ENCODE measurements at places on chromosomes 12 and 14.

- DNase-seq, result no peak
Measured at GRCh38 chr12:20220339-20220738, 148.0 kb upstream of the PDE3A start.

GRCh38 chr12:49963976-49964815 is 2.5 kb downstream of the AQP5 start:
- no peak for DNase-seq

GRCh38 chr14:22689199-22689598 is 45.0 kb upstream of the OR6J1 start:
- no peak for DNase-seq

DNA sequence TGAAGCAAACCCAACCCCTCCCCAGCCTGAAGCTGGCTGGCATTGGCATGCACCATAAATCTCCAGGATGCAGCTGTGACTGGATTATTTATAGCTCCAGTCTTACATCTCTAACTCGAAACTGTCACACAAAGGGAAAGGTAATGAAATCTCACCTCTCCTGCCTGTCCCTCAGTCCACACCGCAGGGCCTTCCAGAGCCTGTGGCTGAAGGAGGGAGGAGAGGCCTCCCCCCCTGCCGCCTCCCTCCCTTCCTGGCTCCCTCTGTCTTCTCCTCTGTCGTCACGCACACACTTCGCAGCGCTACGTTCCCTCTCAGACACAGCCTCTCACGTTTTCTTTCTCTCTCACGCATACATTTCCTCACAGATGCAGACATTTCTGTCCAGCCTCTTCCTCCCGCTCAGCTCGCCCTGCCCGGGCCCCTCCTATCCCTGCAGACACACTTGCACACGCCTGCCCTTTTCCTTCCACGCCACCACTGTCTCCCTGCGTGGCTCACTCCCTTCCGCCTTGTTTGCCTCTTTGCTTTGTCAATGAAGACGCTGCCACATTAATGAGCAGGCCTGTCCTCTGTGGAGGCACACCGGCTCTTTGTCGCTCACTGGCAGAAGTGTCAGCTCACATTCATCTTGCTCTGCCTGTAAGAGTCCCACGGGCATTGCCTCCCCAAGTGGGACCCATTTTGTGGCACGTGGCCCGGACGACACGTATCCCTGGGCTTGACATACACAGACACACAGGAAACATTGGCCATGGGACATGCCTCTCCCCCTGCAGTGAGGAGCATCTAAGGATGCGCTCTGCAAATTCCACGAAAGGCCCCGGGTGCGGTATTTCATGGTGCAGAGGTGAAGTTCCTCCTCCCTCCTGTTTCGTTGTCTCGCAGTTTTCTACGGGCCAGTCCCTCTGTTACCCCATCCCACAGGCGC is 27.9 kb downstream of the IRF2BPL start:
- no peak for DNase-seq

DNA sequence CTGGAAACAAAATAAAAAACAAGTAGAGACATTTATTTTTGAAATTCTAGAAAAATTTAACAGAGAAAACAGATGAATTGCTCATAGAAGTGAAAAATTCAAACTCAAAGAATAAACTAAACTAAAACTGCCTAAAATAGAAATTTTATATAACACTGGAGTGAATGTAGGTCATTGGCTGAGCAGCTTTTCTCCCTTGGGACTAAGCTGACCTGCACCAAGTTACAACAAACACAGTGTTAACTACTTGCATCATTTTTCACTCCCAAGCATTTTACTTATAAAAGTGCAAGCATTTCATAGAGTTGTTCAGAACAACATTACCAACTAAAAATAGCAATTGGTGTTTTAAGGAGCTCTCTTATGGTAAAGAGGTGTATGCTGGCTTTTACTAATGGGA is 298.1 kb downstream of the MED13L start:
- DNase-seq, result no peak

DNA sequence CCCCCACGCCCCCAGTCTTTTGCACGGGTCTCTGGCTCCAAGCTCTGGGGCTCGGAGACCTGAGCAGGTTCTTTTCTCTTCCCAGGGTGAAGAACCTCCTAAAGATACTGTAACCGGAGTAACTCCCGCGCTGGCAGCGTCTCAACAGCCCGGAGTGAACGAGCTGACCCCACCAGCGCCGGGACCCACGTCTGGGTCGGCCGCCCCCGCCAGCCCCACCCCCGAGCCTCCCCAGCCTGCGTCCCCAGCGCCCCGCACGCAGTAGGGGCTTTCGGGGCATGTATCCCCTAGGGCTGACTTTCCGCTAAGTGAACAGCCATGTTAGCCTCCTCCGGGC is 858 bp downstream of the SLC35F4 start:
- DNase-seq, result no peak

DNA sequence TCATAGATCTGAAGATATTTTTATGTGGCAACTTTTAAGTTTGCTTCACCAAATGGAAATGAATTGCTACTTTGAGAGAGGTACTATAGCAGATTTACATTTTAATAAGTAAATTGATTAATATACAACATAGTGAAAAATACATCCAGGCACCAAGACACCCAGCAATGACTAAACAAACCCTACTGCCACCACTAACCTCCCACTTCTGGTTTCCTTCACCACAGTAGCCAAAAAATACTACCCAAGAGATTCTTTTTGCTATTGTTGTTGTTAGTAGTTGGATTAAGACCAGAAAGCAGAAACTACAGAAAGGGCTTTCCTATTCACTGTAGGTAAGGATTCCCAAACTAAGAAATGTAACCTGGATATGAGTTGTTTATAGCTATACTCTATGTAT is 54.1 kb downstream of the COCH start:
- no peak for DNase-seq

DNA sequence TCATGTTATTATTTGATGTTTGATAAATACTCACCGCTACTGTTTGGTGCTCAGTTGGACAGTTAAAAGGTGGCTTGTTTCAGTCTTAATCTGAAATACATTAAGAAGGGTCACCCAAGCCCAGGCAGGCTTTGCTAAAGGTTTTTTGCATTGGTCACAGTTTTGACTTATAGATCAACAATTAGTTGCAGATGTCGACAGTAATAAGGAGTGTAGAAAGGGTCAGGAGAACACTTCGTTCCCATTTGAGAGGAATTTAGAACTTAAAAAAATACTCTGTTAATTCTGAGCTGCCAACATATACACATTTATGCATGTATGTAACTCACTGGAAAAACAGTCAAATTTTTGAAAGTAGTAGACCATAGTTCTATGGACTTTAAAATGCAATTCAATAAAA is 130.3 kb downstream of the TMEM30B start:
- DNase-seq, result no peak

DNA sequence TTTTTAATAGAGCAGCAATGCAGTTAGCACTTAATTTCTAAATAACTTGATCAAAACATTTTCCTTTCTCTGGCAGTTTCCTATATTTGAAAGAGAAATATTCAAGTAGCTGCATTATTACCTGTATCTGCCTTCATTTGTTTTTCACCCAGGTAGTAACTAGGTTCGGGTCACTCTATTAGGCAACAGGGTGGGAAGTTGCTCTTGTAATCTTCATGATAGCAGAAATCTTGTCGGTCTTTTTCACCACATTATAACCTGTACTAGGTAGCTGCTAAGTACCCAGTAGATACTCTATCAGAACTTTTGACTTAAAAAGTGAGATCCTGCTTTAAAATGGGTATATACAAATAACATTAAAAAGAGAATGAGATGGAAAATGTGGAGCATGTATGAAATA is 2.4 kb upstream of the PIK3C2G start:
- no peak for DNase-seq

- DNase-seq, result no peak
Measured at GRCh38 chr14:64800000-64800399, 79.7 kb downstream of the SPTB start.

DNA sequence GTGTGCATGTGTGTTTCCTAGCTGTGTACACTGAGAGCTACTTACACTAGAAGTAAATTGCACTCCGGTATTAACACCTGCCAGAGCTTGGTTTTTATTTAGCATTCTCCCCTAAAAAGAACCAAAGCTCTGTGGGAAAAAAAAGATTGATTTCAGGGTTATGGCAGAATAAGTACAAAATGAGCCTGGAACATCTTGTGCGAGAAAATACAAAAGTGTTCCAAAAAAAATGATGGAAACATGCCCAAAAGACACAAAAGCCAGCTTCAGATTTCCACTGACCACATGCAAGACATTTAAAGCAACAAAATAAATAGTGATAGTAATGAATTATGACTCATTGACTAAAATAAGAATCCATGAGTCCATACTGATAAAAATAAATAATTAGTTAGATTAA is 188.3 kb downstream of the GXYLT1 start:
- no peak for DNase-seq

GRCh38 chr12:26287671-26288381 is 92.5 kb downstream of the SSPN start:
- DNase-seq, result no peak

DNA sequence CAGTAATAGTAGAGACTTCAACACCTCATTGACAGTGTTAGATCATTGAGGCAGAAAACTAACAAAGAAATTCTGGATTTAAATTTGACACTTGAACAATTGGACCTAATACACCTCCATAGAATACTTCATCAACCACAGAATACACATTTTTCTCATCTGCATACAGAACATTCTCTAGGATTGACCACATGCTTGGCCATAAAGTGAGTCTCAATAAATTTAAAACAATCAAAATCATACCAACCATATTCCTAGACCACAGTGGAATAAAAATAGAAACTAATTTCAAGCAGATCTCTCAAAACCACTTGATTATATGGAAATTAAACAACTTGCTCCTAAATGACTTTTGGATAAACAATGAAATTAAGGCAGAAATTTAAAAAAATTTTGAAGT is 82.3 kb downstream of the SLC38A4 start:
- no peak for DNase-seq

- no peak for DNase-seq
Measured at GRCh38 chr12:93247313-93247991, 130.3 kb upstream of the NUDT4 start.

DNA sequence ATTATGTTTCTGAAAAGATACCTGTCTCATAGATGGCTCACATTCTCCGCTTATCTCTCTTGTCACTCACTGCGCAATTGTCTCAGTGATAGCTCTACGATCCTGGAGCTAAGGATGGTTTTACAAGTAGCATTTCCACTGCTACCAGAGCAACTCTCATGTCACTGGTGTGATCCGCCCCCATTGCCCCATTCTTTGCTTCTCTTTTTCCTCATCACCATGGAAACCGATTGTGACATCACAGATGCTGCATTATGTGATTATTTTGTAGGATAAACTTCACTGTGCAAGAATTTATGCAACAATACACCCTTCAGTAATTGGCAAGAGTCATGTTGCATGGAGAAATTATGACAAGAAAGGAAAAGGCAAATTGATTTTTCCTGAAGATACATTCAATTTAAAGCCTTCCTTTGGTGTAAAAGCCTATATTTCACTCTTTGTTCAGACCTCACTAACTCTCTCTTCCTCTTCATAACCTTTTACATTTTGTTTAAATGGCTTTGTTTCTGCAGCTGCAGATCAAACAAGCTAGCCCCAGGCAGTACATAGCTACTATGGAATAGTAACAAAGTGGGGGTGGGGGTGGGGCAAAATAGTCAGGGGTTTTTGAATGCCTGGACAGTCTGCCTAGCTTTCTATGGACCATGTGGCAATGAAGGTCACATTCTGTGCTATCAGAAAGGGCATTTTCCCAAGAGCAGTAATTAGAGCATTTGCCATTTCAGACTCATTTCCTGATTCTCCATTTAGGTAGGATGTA is 539.8 kb downstream of the NRXN3 start:
- DNase-seq, result no peak

DNA sequence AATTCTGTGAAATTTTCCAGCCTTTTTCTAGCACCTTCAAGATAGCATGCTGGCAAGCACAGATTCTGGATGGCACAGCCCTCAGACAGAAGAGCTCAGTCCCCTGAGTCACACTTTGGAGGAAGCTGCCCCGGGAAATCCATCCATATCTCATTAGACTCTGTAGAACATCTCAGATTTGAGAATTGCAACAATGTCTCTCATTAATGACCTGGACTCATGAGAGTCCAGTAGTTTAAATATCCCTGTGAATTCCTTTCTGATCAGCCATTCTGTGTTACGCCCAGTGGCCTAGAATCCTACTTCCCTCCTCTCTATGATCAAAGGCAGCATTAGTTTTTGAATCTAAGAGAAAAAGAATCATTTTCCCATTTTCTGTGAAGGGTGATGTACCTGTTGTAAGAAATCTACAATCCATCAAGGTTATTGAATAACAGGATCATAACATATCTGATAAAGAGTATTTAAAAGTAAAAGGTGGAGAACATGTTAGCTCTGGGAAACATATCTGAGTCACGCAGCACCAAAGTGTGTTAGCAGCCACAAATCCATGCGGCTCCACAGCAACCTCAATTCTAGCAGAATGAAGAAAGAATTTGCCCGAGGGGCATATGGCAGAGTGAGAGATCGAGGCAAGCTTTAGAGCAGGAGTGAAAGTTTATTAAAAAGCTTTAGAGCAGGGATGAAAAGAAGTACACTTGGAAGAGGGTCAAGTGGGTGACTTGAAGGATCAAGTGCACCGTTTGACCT is 855.6 kb upstream of the TMEM132C start:
- no peak for DNase-seq

DNA sequence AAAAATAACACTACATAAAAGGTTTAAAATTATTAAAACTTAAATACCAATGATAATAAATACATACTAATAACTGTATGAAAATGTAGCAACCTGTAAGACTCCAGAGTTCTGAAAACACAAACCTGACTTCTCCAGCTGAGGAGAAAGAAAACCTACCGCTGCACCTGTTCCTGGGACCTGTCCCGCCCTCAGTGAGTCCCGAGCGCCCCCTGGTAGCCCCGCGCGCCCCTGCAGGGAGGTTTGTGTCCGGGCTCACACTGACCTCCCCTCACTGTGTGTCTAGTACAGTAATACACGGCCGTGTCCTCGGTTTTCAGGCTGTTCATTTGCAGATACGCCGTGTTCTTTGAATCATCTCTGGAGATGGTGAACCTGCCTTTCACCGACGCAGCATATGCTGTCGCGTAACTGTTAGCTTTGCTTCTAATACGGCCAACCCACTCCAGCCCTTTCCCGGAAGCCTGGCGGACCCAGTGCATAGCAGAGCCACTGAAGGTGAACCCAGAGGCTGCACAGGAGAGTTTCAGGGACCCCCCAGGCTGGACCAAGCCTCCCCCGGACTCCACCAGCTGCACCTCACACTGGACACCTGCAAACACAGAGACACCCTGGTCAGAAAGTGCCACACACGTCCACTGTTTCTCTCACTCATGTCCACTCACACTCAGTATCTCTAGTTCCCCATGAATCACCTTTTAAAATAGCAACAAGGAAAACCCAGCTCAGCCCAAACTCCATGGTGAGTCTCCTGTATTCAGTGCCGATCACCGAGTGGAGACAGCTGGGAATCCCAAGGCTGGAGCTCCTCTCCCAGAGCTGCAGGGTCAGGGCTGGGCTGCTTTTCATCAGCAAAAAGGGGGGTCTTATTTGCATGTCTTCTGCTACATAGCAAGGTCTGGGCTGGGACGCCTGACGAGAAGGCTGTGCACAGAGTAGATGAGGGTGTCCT is 1276.3 kb downstream of the TMEM121 start:
- no peak for DNase-seq

GRCh38 chr12:100382338-100382737 is 25.5 kb downstream of the SLC17A8 start:
- no peak for DNase-seq
